ENCODE measurements at places on chromosomes 5 and 9. TPM values are rescaled to one million over a fixed set of nuclear protein-coding genes. Genes with fewer than 3 reads are reported as not detected.

DNA sequence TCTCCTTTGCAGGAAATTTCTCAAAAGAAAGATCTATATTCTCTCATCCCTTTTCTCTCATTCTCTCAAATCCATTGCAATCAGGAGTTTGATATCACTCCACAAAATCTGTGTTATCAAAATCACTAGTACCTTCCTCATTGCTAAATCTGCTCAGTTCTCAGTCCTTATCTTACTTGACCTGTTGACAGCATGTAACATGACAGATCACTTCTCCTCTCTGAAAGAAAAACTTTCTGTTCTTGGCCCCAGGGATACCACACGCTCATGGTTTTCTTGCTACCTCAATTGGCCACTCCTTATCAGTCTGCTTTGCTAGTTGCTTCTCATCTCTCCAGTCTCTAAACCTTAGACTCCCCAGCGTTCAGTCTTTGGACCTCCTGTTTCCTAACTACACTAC, 22.1 kb downstream of the SRP19 start:
- no peak for DNase-seq

- peak; percentile 49 for DNase-seq
Measured at GRCh38 chr5:131999441-132000240, 11.8 kb downstream of the ACSL6 start.

Gene DRD1
- total RNA-seq = under 0.01 TPM

- no peak for DNase-seq
Measured at GRCh38 chr9:14722391-14723035, at the start of gene CER1. Gene CER1 (minus strand): TSS chr9:14722733. CDS start chr9:14722672, 61 bp downstream.

- no peak for DNase-seq
Measured at GRCh38 chr5:79151942-79152671, 40.5 kb downstream of the BHMT start.

DNA sequence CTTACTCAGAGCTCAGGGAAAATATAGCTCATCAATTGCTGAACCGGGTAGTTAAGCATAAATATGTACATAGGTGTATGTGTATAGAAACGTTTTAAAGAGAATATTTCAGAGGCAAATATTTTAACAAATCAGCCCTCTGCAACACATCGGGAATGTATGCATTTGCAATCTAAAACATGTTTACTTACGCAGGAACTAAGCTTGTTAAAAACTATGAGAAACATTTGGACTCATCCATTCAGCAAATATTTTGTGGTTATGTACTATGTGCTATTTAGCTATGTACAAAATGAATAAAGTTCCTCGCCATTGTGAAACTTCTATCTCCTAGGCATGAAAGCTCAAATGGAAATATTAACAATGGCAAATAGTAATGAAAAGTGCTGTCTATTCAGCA, 469.9 kb downstream of the ARHGEF28 start:
- DNase-seq = no peak

- DNase-seq = no peak
Measured at GRCh38 chr5:76000582-76000981, 82.6 kb upstream of the SV2C start.

Gene SV2C
- total RNA-seq = not detected

DNA sequence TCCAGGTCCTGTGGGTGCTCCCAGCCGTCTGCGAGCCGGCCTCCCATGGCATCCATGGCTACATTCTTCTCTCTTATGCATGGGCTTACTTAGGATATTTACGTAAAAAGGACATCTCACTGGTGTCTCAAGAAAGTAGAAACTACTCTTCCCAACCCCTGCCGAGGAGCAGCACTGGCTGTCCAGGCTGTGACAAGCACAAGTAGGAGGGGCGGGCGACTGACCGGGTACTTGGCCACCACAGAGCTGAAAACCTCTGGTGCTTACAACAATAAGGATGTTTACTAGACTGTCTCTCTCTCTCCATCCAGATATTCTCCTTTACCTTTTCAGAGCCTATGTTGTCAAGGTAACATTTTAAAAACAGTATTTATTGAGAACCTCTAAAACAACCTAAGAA, 56.3 kb upstream of the TBC1D9B start:
- no peak for DNase-seq

- no peak for DNase-seq
Measured at GRCh38 chr9:27664121-27664779, 91.0 kb upstream of the C9orf72 start.

GRCh38 chr5:22986281-22986680, 133.1 kb upstream of the CDH12 start:
- DNase-seq = no peak

- DNase-seq = peak; percentile 95
Measured at GRCh38 chr9:129176701-129177442, 1.2 kb downstream of the IER5L start.

- DNase-seq = no peak
Measured at GRCh38 chr5:63812693-63813092, 149.6 kb downstream of the HTR1A start.

- DNase-seq = no peak
Measured at GRCh38 chr5:77921094-77921768, 145.1 kb upstream of the TBCA start.

DNA sequence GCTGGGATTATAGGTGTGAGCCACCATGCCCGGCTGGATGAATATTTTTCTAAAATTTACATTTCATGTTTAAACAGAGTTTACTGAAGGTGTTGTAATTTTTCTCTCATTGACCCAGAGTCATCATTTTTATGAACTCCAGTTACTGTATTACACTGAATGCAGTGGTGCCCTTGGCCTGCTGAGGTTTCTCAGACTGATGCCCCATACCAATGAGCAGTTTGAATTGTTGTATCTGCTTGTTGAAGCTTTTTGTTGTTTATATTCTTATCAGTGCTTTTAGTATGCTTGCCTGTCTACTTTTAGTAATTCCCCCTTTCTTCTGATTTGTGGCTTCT, 29.9 kb downstream of the NFX1 start:
- DNase-seq = peak; percentile 41

Gene ZNF483
- total RNA-seq = 5.9 TPM

Gene PCDHB14
- total RNA-seq = 2.7 TPM

- no peak for DNase-seq
Measured at GRCh38 chr9:80435591-80435990, 863.8 kb downstream of the TLE4 start.

- DNase-seq = no peak
Measured at GRCh38 chr9:89359751-89360261, 41.5 kb downstream of the SECISBP2 start.

GRCh38 chr9:103985077-103985476, 109.0 kb upstream of the SMC2 start:
- DNase-seq = no peak

Gene INSYN2B
- 3.5 TPM for total RNA-seq

DNA sequence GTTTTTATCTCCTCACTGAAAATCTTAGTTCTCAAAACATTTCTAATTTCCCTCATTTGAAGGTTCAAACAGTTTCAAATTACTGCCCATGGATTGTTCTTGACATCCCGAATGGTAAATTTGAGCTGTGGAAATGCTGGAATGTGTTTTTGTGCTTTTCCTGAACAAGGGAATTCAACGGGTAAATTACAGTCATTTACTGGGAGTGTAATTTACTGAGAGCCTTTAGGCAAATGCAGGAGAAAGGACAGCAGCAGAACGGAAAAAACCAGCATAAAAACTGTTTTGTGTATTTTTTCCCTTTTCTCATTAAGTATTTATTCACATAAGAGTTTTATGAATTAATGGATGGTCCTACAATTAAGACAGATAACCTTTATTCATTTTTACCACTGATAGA, 139.2 kb downstream of the PBX3 start:
- peak; percentile 30 for DNase-seq

DNA sequence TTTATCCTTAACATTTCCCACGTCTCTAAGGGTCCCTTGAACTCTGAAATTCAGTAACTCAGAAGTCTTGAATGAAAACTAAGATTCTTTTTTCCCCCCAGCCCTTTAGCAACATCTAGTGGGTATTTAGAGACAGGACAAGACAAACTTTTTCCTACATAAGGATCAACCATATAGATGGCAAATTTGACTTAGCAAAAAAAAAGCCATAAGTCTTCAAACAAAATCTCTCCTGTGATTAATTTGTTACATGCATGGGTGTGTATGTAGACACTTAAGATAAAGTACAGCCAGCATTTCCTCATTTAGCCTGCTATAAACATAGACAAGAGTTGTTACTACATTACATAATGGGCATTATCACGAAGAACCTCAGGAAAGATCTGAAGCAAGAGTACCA, 29.1 kb upstream of the ANKRD31 start:
- DNase-seq = peak; percentile 69

Gene PLEKHG4B
- 0.36 TPM for total RNA-seq

DNA sequence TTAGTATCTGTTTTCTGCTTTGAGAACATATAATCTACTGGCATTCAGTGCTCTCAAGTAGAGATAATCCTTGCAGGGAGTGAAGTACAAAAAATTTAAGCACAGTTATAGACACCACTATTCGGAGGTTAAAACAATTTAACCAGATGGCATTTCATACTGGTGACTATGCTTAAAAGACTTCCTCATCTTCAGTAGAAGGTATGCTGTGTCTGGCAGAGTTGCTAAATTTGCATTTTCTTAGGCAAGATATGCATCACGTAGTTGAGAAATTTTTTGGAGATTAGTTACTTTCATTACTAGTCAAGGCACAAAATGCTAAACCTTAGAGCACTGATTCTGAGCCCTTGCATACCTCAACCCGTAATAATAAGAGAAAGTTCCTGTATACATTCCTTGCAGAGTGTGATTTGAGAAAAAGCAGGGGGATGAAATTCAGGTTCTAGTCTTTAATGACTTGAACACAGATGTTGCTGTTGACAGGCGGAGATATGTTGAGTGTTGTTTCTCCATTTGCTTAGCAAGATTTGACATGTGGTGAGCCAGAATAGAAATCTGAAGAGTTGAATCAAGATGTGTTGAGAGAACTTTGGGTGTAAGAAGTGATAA, 70.8 kb upstream of the STARD4 start:
- peak; percentile 74 for DNase-seq

DNA sequence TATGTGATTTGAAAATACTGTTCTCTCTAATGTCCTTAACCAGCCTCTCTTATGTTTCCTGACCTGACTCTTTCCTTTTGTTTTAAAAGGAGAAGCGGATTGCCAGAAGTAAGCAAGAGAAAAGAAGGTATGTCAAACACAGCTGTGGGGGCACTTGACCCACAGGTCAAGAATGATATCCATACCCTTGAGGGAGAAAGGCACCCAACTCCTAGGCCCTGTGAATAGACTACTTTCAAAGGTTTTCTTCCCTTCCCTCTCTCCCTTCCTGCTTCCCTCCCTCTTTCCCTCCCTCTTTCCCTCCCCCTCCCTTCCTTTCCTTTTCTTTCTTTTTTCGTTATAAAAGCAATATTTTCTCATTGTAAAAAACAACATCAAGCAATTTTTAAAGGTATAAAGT, 306.8 kb downstream of the TRPM3 start:
- no peak for DNase-seq

- DNase-seq = no peak
Measured at GRCh38 chr5:95422838-95423237, 31.7 kb downstream of the FAM81B start.
